ENCODE measurements at places on chromosomes 16 and 17. TPM values are rescaled to one million over a fixed set of nuclear protein-coding genes. Genes with fewer than 3 reads are reported as not detected.

Gene HEATR9
- 0.27 TPM for total RNA-seq

Gene CLEC10A
- total RNA-seq, result 14.7 TPM

Gene SLC5A10
- not detected for total RNA-seq

Gene RGS11
- 48.9 TPM for total RNA-seq

Gene MYCBPAP
- total RNA-seq, result 3.3 TPM

Gene SLC13A2
- not detected for total RNA-seq

Gene CCDC40
- total RNA-seq, result 12.6 TPM

Gene UMOD
- total RNA-seq, result not detected

Gene ZNF821
- total RNA-seq, result 6.7 TPM

Gene KRTAP9-4
- total RNA-seq, result not detected

Gene RDM1
- total RNA-seq, result not detected

Data from sciatic nerve (tissue), 2 donors.